ENCODE measurements at places on chromosomes 5 and 9.

GRCh38 chr9:135010921-135011320 is 76.5 kb upstream of the OLFM1 start:
- DNase-seq, result no peak

- DNase-seq, result no peak
Measured at GRCh38 chr5:137347865-137348264, 151.3 kb downstream of the SPOCK1 start.

DNA sequence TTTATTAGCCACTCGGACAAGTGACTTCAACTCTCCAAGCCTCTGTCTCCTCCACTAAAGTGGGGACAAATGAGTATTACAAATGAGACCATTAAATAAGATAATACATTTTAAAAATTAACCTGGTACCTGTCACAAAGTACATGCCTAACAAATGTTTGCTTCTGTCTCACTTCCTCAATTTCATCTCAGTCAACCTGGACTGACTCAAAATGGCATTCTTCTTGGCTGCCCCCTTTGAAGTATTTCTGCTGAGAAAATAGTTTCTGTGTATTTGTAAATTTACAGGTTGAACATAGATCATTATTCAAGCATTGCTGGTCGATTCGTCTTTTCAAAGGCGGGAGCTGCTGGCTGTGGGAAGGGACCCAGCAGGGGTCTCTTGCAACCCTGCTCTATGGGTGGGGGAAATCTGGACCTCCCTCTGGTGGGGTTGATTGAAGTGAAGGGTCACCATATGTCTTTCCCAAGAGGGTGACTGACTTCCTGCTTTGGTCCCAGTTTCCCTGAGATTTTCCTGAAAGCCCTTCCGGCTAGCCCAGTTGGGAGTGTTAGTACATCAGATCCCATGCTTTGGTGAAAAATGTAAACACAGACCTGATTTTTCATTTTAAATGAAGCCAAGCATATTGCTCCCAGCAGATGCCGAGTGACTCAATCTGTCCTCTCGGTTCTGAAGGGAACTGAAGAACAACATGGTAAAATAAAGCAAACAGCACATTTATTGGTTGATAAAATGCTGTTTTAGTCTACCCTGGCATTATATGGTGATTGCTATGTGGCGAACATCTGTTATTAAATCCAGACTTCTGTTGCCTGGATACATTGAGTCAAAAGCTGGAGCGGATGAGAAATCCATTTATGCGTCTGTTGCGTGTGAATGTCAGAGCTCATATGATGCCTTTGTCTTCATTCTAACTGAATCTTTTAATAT is 73.0 kb downstream of the KCNIP1 start:
- peak; percentile 24 for DNase-seq

GRCh38 chr9:136275655-136276429 is 28.1 kb downstream of the CCDC187 start:
- DNase-seq, result no peak

- no peak for DNase-seq
Measured at GRCh38 chr9:132739710-132740310, 69.5 kb downstream of the GTF3C4 start.

DNA sequence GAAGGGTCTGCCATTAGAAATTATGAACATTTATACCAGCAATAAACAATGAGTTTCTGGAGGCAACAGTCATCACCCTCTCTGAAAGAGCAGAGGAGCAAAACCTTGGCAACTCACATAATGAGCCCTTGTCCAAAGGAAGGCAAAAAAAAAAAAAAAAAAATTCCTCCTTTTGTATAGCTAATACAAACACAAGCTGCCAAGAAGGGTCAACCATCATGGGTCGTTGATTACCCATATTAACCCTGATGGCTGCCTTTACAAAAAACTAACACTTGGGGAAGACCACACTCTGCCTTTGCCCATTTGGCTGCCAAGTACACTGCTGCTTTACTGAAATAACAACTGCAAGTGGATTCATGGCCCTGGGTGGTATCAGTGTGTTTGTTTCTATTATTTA is 272.7 kb downstream of the ADAMTSL1 start:
- no peak for DNase-seq
